ENCODE measurements at places on chromosomes 5 and 9.

GRCh38 chr5:30808996-30809395 lies 384.5 kb upstream of the CDH6 start:
- DNase-seq = no peak

- no peak for DNase-seq
Observed at GRCh38 chr9:72213906-72214305, 64.7 kb downstream of the GDA start.

DNA sequence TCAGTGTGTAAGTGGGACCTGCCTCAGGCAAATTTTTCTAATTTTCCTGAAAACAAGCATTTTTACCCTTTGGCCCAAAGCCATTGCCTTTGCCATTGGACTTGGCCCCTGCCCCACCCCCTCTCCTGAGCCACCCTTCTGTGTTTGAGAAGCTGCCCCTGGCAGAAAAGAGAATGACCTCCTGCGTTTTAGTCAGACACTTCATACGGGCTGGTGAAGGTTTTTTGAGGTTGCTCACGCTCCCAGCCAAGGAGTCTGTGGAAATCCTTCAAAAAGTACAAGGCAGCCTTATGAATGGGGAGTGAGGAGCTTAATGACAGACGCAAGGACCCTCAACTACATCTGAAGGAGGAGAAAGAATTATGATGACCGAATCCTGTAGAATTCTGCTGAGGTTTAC lies 308.9 kb downstream of the SLIT3 start:
- no peak for DNase-seq

DNA sequence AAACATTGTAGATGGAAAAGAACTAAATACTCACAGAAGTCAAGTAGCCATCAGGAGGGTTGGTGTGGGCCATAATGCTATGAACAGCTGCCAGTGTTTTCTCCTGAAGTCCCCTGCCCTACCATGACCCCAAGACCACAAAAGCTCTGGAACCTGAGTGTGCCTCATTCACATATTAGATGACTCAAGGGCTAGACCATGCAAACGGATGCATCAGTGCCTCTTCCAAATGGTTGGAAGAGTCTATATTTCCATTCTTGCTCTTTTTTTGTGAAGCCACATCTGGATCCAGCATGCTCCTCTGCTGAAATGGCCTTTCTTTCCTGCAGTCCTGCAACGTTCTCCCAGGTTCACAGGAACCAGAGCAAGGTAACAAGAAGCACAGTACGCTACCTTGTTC lies 136.6 kb upstream of the EPB41L4A start:
- no peak for DNase-seq

DNA sequence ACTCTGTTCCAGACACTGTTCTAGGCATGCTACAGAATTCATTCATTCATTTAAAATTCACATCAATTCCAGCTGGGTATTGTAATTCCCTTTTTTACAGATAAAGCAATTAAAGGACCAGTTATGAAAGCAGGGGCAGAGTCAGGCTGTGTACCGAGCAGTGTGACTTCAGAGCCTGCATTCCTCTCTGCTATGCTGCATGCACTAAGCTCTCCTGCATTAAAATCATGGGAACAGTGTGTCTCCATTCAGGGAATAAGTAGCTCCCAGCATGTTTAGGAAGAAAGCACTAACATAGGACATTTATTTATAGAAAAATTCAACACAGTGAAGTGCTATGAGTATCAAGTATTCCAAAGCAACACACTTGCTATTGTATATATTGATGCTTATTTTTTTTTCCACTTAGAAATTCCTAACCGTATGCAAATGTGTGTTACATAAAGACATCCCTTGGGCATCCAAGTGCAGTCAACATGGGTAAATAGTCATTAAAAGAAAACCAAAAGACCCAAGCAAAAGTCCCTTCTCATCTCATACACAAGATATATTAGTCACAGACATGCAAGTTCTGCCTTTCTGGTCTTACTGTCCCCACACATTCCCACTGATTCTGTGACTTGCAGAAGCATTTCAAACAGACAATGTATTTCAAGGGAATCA lies 173.7 kb downstream of the GABRB2 start:
- DNase-seq = no peak

DNA sequence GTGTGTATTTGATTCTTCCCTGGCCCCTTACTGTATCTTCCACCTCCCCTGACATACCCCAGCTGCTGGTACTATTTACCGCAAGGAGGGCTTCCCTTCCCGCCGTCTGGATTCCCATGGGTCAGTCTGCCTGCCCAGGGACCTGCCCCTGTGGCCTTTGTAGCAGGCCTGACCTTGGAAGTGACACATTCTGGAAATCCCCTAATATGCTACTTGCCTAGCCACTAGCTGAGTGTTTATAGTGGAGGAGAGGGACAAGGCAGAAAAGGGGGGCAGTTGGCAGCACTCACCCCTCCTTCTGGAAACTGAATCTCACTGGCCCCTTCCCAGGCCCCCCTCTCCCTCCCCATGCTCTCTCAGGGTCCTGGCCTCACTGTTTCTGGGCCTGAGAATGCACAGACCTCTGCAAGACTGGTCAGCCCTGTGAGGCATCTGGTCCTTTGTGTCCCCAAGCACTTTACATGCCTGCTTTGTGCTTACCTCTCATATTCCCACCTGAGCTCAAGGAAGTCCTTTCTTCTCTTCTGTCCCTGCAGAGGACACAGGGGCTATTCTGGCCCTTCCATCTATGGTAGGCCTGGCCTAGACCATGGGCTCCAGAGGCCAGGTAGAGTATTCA lies 8.2 kb upstream of the CCL21 start:
- DNase-seq = peak; percentile 39

- DNase-seq = peak; percentile 35
Observed at GRCh38 chr5:175591293-175591692, 66.6 kb upstream of the HRH2 start.

DNA sequence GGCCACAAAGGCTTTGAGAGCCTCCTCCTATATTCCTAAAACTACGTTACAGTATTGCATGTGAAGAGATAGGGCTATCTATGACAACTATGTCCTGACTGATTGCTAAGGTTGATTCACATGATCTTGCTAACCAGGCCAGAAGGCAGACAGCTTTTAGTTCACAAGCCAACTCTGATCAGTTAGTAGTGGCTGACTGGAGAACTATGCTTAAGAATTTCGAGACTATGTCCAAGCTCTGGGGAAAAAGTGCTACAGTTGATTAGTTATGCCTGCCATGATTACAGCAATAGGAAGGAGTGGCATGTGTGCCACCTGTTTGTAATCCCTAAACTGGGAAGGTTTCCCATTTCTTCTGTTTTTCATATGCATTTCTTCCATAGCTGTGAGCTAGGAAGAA lies 223.4 kb downstream of the DOCK8 start:
- no peak for DNase-seq

GRCh38 chr5:139065306-139065705 lies 132.9 kb downstream of the SIL1 start:
- no peak for DNase-seq

DNA sequence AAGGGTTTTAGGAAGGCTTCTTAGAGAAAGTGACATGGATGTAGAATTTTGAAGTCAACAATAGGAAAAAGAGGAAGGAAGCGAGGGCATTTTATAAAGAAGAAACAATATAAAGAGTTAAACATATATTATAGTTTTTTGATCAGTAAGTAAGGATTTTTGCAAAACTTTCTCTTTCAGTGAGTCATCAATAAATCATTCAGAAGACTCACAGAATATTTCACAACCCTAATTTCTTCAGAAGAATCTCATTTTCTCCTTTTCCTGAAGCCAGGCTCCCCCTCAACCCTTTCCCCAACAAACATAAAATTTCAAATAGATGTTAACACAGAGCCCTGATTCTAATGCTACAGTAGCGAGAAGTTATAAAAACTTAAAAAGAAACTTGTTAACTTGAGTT lies 4.3 kb upstream of the COX7C start:
- no peak for DNase-seq

- no peak for DNase-seq
Observed at GRCh38 chr5:31916327-31916726, 257.8 kb downstream of the GOLPH3 start.

- DNase-seq = no peak
Observed at GRCh38 chr9:135669616-135670285, 6.6 kb downstream of the LCN9 start.

GRCh38 chr9:100084128-100084453 lies 14.7 kb downstream of the ERP44 start:
- DNase-seq = no peak

GRCh38 chr9:73006986-73007385 lies 54.1 kb upstream of the ALDH1A1 start:
- no peak for DNase-seq
